Prostate gland (tissue), 2 donors: ENCODE measurements at places on chromosomes 11 and 22.

DNA sequence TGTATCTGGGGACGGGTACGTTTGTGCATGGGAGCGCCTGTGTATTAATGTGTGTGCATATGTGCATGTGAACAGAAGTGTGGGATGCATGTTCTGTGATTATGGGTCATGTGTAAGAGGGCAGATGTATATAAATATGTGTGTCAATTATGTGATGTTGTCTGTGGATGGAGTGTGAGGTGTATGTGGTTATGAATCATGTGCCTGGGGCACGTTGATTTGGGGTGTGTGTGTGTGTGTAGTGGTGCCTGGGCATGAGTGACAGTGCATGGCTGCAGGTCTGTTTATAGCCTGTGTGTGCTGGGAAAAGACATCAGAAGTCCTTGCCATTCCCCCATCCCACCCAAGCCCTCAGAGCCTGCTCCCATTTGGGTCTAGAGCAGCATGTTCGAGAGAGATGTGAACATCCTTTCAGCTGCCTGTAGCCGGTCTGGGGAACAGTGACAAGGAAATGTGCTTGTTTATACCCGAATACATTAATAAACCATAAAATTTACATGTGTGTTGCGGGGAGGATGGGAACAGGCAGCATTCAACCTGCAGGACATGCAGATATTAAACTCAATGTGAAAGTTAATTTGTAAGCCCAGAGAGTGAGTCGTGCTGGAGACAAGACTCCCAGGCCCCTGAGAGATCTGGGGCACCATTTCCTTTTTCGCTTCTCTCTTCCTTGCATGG is 129.0 kb downstream of the NECTIN1 start:
- DNase-seq = no peak

- no peak for DNase-seq
These were observed 78.4 kb downstream of the XRRA1 start for GRCh38 chr11:74870485-74870884.

DNA sequence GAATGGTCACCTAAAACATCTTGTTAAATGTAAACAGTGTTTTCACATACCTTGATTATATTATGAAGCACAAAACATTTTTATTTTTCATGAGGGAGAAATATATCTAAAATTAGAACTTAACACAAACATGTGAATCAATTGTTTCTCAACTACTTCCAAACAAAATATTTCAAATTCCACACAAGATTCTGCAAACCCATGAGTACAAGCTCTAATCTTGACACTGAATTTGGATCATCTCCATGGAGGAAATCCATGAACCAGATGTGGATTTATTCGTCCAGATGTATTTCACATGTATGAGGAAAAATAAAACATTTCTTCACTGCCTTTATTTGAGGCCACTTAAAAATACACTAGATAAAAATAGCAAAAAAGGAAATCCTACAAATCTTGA is 184.2 kb downstream of the SBF2 start:
- DNase-seq = no peak

DNA sequence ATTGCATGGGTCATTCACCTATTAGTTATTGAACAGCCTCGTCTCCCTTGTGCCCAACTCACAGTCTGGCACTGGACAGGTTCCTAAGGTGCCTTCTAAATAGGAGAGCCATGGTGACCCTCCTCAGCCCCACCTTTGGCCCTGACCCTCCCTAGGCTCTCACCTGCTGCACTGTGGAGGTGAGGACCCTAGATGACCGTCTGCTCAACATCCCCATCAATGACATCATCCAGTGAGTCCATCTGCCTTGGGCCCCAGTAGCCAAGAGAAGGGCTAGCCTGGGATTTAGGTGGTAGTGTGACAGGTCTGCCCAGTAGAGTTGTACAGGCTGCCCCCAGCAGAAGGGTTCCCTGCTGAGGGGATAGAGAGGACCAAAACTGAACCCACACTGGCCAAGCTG is 13.6 kb downstream of the UCP2 start:
- DNase-seq = no peak

DNA sequence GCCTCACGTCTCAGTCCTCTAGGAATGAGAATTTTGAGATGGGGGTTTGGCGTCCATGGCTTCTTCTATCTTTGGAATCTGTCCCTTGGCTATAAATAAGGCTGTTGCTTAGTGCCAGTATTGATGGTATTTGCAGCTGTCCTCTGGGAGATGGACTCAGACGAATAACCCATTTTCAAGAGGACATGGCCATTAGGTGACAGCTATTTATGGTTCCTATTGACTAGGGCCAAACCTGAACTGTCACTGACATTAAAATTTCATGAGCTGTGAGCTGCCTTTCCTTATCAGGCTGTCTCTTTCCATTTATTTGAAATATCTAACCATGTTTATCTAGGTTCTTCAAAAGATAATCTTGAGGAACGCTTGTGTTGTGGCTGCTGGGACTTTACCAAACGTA is 92.7 kb downstream of the NAV2 start:
- DNase-seq = no peak

DNA sequence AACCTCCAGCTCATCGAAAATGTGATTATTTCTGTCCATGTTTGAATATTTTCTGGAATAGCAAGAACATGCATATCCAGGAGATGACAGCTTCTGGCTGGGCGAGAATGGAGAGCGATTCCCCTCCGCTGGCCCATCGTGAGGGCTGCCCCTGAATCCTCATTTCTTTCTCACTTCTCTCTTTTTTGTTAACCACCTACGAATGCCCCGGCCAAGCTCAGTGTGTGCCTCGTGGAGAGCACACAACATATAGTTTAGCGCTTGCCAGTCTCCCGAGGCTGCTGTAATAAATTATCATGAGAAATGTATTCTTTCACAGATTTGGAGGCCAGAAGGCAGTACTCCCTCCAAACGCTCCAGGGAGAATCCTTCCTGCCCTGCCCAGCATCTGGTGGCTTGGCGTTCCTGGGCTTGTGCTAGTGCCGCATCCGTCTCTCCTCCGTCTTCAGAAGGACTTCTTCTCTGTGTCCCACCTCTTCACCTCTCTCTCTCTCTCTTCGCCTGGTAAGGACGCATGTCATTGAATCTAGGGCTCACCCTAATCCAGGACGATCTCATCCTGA is 1306.0 kb downstream of the TBC1D22A start:
- DNase-seq = no peak

DNA sequence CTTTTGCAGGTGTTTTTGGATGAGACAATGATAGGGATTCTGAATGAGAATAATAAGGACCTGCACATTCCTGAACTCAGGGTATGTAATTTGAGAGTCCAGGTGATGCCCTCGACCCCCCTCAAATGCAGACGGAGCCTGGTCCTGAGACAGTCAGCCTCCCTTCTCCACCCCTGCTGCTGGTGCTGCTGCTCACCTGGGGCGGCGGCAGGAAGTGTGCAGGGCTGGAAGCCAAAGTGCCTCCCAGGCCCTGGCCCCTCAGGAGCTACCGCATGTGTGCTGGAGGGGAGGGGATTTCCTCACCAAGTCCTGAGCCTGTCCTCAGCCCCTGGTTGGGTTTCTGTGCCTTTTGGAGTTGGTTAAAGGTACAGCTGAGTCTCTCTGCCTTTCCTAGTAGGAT is 19.0 kb upstream of the GLB1L2 start:
- DNase-seq = no peak

- peak; percentile 2 for DNase-seq
These were observed 10.9 kb downstream of the ASCL2 start for GRCh38 chr11:2259466-2259830.

GRCh38 chr11:85752201-85752889 is 58.6 kb downstream of the SYTL2 start:
- no peak for DNase-seq

DNA sequence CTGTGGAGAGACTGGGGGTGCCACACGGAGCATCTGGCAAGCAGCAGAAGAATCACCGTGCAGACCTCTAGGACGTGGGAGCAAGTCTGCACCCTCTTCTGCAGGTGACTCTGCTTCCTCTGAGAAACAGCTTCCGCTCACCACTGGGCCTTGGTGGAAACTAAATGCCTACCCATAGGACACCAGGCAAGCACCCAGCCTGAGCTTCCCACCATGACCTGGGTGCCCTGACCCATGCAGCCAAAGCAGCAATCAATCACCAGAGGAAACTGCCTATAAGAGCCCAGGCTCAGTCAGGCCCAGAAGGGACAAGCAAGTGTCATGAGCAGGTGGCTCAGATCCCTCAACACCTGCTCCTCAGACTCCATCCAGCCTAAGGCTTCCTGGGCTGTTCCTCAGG is 63.4 kb downstream of the IGLL5 start:
- no peak for DNase-seq

DNA sequence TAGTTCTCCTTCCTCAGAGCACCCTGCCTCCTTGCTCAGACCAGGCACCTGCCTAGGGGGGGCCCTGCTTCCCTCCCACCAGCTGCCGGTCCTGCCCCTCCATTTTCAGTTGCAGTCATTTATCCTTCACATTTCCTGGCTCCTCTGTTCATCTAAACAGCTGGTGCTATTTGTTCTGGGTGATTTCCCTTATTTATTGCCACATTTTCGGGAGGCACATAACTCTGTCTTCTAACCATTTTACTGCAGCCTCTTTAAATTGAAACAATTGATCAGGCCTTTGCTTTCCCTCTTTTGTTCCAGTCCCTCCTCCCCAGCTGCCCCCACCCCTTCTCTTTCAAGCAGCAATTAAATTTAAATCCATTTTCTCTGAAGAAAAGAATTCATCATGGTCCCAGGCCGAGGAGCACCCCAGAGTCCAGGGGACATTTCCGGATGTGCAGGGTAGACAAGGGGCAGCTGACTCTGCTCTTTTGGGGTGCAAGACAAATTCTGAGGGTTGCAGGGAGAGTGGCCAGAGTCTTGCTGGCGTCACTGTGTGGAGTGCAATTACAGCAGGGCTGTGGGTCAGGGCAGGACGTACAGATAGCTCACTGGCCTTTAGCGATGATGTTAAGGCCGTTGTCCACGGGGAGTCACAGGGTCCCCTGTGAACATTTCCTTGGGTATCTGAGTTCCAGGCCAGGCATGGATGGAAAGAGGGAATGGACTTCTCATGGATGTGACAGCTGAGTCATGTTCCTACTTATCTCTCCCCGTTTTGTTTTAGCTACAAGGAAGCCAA is 476.4 kb downstream of the TBC1D22A start:
- no peak for DNase-seq

GRCh38 chr11:34642001-34642554 is 21.2 kb downstream of the EHF start:
- no peak for DNase-seq

DNA sequence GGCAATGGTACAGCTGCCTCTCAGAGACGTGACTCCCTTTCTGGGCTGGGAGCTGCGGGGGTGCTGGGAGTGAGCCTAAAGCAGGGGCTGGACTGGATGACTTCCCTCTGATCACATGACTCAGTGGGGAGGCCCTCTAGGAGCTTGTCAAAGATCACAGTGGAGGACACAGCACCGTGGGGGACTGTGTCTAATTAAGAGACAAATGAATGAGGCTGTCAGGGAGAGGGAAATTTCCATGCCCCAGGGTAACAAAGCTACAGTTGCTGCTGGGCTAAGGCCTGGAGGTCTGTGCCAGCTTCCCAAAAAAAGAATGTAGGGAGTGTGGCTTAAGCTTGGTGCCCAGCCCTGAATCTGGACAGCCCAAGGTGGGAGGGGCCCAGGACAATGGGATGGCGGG is 262.8 kb upstream of the PLET1 start:
- DNase-seq = no peak

DNA sequence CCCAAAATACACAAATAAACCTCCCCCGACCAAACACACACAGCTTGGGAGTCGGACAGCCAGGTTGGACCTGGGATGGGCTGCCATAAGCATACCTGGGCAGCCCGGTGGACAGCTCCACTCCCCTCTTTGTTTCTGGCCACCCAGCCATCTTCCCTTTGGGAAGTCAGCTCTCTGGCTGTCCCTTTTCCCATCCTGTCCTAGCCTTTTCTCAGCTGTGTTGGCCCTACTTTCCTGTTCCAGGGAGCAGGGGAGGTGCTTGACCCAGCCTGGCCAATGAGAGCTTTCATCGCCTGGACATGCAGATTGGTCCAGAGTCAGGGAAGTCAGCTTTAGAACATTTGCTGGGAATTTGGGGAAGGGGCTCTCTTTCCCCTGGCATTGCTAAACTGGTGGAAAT is 68.7 kb upstream of the NECTIN1 start:
- no peak for DNase-seq

DNA sequence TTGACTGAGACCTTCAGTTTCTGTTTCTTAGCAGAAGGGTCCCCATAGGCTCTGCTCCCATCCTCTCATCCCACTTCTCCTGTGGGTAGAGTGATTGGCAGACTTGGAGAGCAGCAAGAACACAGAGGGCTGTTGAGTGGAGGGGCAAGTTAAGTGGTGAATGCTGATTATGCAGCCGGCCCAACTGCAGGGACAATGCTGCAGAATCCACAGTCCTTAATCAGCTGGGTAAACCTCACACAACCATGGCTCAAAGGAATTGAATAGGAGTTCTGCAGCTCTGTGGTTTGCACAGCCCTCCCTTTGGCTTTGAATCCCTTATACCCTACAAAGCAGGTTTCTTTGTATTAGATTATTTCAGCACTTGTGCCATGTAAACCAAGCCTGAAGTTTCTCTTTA is 161.1 kb downstream of the NAV2 start:
- no peak for DNase-seq

DNA sequence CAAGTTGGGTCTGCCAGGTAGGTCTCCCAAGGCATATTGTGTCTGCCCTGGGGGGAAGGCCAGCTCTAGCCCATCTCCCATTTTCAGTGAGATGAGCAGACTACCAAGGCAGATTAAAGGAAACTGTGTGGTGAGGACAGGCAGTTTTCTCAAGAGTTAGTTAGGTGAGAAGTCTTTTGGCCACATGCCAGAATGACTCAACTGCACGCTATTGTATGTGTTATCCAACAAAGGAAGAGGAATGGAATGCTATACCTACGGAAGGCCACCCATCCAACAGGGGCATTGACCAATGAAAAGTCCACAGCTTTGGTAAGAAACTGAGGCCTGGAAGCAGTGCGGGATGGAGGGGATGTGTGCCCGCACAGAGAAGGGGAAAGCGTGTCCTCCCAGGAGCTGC is 941.7 kb downstream of the NTM start:
- DNase-seq = no peak

DNA sequence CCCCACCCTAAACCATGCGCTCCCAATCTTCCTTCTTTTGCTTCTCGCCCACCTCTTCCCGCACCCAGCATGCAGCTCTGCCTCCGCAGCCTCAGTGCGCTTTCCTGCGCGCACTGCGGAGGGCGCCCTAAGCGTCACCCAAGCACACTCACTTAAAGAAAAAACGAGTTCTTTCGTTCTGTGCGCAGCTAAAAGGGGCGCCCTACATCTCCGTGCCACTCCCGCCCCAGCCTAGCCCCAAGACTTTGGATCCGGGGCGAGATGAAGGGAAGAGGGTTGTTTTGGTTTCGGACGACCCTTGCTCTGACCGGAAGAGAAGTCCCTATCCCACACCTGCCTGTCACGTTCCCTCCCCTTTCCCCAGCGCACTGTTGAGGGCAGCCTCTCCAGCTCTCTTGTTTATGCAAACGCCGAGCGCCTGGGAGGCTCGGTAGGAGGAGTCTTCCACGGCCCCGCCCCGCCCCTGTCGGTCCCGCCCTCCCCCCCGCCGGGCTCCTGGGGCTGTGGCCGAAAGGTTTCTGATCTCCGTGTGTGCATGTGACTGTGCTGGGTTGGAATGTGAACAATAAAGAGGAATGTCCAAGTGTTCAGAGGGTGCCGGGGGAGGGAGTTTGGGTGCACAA is 5.3 kb downstream of the VSIG2 start:
- DNase-seq = peak; percentile 88

- DNase-seq = no peak
These were observed 1.5 kb downstream of the PANX3 start for GRCh38 chr11:124612567-124613246.
